Right kidney (tissue), 9 donors: ENCODE measurements at places on chromosomes 6 and 20.

GRCh38 chr6:73236144-73236750 is 11.0 kb upstream of the KHDC1L start:
- DNase-seq, result no peak

DNA sequence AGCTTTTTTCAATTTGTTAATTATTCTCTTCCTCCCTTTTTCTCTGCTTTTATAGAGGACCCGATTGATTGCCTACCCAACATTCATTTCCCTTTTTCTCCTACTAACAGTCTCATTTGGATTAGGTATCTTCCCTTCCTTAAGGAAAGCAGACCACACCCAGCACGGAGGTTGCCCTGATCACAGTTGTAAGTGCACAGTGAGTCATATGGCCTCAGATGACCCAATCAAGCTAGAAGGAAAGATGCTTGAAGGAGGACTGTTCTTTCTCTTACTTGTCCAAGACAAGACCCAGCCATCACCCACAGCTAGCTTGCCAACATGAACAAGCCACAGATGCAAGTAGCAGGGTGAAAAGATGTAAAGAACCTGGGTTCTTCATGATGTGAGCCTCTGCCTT is 518.6 kb downstream of the PKHD1 start:
- no peak for DNase-seq

- DNase-seq, result no peak
Measured at GRCh38 chr6:21083708-21084107, 509.8 kb upstream of the SOX4 start.

- DNase-seq, result peak; percentile 51
Measured at GRCh38 chr6:40754461-40755045, 167.4 kb upstream of the LRFN2 start.

- no peak for DNase-seq
Measured at GRCh38 chr20:62692176-62692575, 16.5 kb upstream of the NTSR1 start.

- DNase-seq, result no peak
Measured at GRCh38 chr6:106072501-106073090, 13.5 kb upstream of the PRDM1 start.

GRCh38 chr6:49563006-49563886 is 12.8 kb downstream of the C6orf141 start:
- no peak for DNase-seq

GRCh38 chr6:26743157-26743821 is 83.7 kb upstream of the ZNF322 start:
- DNase-seq, result peak; percentile 20

GRCh38 chr20:57126481-57127092 is 139.9 kb downstream of the BMP7 start:
- DNase-seq, result no peak

DNA sequence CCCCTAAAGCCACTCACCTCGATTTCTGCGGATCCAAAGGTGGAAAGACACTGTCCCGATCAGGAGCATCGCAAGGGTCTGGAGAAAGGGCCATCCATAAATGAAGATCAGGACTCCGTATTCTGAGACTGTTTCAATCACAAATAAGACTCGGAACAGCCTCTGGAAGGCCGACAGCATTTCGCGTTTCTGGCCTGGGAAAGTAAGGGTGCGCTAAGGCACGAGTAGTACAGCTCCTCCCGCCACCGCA is 44.6 kb downstream of the DPPA5 start:
- DNase-seq, result no peak
